ENCODE measurements at places on chromosomes 3 and 15.

DNA sequence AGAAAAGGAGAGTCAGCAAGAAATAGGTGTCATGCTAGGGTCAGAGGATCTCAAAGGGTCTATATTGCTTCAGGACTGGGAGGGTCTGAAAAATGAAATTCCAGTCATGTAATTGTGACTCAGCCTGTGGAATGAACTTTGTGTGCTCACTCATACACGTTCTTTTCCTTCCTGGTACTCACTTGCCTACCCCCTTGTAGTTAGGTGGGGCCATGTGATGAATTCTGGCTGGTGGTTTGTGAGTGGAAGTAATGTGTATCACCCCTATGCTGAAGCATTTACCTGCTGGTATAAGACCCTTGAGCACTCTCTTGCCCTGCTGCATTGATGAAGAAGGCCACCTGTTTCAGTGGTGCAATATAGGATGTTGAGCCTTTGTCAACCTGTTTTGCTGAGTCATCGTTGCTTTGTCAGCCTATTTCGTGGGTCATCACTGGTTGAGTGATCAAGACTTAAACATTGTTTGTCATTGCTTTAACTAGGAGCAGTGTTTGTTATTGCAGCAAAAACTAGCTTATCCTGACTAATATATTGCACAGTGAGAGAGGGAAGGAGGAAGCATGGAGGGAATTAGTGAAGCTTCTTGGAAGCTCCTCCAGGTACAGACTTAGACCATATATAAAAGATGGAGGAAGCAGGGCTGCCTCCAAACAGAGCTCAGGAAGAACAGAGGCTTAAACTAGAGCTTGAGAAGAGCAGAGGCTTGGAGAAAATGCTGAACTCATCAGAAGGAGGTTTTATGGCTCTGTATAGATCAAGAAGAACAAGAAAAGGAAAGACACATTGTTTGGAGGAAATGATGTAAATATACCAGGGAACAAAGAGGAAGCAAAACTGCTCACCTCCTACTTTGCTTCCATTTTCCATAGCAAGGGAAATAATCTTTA is 28.9 kb downstream of the TLNRD1 start:
- no peak for DNase-seq

GRCh38 chr3:37864904-37865303 is 3.2 kb downstream of the CTDSPL start:
- DNase-seq, result no peak

- no peak for DNase-seq
Observed at GRCh38 chr3:74904646-74905045, 290.2 kb upstream of the CNTN3 start.

- no peak for DNase-seq
Observed at GRCh38 chr3:70488131-70488530, 175.7 kb upstream of the MDFIC2 start.

- DNase-seq, result no peak
Observed at GRCh38 chr3:150494411-150494977, 51.8 kb downstream of the SERP1 start.

GRCh38 chr3:149393345-149394160 is 16.1 kb upstream of the TM4SF1 start:
- peak; percentile 60 for DNase-seq

- DNase-seq, result no peak
Observed at GRCh38 chr3:11906407-11906806, 59.7 kb upstream of the TAMM41 start.

- no peak for DNase-seq
Observed at GRCh38 chr15:44711743-44712345, 527 bp downstream of the B2M start.

DNA sequence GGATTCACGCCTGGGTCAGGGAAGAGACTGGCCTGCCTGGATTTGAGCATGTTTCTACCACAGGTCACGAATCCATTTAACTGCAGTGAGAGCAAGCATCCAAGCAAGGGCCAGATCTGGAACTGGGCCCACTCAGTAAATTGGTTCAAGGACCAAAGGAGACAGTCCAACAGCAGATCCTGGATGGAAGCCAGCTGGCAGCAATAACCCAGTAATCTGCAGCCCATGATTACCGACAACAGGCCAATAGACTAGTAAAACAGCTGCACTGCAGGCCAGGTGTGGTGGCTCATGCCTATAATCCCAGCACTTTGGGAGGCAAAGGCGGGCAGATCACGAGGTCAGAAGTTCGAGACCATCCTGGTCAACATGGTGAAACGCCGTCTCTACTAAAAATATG is 11.8 kb downstream of the SAMD7 start:
- no peak for DNase-seq

DNA sequence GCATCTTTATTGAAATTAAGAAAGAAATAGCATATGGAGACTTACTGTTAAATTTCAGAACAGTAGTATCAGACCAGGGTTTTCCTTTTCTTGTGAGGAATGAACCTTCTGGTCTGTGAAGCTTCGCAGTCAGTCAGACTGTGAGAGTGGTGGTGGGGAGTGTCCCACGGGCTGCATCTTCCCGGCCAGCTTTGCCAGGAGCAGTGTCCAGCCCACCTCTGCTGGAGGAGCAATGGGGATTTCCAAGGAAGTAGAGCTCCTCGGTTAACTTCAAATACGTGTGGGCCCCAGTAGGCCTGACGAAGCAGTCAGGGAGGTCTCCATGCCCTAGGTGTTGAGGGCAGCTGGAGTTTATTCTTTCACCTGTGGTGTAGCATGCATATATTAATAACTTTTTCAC is 40.9 kb upstream of the FBXL22 start:
- no peak for DNase-seq

- peak; percentile 61 for DNase-seq
Observed at GRCh38 chr3:124761250-124761796, 31.1 kb downstream of the UMPS start.

DNA sequence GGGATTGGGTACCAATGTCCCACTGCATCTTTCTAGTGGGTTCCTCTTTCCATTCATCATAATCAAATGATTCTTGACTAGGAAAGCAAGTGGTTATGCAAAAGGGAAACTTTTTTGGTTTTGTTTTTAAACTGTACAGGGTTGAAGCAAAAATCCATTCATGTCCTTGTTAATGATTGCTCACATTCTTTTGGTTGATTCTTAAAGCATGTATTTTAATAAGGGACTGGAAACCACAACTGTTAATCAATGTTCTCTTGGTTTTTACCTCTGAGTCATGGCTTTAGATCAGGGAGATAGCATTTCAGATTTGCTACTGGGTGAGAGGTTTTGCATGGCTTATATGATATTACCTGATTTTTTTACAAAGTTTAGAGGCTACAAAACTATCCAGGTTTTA is 371.7 kb upstream of the RGMA start:
- DNase-seq, result no peak

GRCh38 chr15:38587214-38587613 is 22.6 kb upstream of the RASGRP1 start:
- no peak for DNase-seq

GRCh38 chr3:16182612-16183011 is 8.1 kb downstream of the GALNT15 start:
- DNase-seq, result no peak

- no peak for DNase-seq
Observed at GRCh38 chr15:101272584-101272983, 4.7 kb downstream of the SELENOS start.

DNA sequence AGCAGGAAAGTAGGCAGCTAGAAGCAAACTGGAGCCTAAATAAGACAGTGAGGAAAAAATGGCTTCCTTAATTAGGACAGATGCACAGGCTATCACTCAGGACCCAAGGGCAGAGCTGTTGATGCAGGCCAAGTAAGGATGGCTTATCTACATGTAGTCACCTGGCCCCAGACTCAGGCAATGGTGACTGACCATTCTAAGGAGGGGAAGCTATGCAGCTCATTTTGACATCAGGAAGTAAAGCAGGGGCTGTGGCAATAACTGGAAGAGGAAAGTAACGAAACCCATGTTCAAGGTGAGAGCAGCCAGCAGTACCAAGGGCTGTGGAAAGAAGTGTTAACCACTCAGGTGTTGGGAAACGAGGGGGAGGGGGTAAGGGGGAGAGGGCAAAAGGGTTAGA is 16.2 kb downstream of the ACAD11 start:
- DNase-seq, result no peak

GRCh38 chr3:9784965-9785364 is 7.3 kb downstream of the TADA3 start:
- DNase-seq, result no peak

DNA sequence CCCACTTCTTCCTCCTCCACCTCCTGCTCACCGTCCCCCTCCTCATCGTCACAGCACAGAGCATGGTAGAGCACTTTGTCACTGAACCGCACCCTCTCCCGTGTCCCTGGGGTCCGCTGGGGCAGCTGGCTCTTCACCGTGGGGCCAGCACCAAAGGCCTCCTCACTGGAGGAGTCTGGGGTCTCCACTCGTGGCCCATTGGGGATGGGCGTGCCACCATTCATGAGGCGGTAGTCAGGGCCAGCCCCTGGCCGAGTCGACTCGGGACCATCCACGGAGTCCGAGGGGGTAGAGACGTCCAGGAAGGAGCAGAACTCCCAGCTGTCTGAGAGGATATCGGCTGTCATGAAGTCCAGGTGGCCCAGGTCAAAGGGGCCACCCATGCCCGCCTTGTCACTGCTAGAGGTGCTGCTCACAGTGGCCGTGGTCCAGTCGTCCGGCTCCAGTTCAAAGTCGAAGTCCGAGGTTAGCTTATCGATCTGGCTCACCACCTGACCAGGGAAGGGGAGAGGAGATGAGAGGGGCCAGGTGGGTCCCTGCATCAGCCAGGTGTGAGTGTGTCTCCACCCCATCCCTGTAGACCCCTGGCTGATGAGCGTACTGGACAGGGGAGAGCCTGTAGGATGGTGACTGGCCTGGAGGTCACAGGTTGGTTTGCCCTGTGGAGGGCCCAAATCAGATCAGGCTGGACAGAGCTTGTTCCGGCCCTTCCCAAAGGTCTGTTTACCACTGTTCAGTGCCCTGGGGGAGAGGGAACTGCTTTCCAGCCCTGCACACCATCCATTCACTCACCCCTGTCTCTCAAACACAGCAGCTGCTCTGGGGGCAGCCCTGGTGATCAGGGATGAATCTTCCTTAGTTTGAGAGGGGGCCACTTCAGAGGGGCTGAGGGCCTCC is 12.8 kb downstream of the INSYN1 start:
- no peak for DNase-seq

DNA sequence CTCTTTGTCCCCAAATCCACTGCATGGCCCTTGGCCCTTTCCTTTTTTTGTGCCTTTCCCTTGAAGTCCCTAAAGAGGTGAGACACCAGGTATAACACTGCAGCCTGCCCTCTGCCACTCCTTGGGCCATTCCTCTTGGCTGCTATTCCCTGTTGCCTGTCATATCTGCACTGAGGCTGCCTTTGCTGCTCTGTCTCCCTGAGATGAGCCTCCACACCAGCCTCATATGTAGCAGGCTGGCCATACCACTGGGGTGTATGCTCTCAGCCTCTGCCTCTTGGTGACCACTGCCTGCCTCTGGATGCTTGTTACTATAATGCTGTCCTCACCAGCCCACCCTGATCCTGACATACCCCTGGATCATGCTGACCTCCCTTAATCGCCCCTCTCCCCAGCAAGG is 252.0 kb downstream of the CLSTN2 start:
- no peak for DNase-seq

DNA sequence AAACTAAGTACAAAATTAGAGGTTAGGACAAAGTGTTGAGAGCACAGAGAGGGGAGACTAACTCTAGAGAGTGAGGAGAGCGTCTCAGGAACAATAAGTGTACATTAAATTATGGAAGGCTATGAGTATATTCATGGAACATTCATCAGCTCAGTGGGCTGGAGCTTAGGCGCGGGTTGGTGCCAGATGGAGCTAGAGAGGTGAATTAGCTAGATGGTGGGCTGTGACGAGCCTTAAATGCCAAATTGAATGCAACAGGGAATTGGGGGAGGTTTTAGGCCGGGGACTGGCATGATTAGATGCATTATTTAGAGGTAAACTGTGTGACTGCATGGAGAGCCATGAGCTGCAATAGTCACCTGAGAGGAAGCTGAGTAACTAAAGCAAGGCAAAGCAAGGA is 97.1 kb downstream of the TMEM108 start:
- DNase-seq, result no peak

- no peak for DNase-seq
Observed at GRCh38 chr3:154430014-154430413, at the start of gene GPR149. Gene GPR149 (minus strand): TSS chr3:154430190. CDS start chr3:154429615, 575 bp downstream.

DNA sequence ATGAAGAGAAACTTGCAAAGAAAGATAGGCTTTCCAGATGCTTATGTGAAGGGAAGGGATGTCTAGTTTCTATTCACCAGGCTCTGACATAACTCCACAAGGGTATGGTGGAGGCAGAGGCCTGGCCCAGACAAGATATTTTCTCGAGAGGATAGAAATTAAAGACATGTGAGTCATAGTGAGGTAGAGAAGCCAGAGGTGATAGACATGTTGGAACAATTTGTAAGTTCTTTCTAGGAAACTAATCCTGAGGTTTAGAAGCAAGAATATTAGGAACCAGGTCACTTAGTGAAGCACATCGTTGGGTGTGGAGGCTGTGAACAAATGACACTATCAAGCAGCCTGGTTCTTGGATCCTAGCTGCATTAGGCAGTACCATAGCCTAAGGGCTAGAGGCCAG is 176.9 kb downstream of the BBX start:
- DNase-seq, result no peak

- DNase-seq, result peak; percentile 5
Observed at GRCh38 chr15:51313074-51313393, 25.4 kb downstream of the CYP19A1 start.

GRCh38 chr3:153354641-153355040 is 192.6 kb downstream of the RAP2B start:
- no peak for DNase-seq

GRCh38 chr3:32372213-32372490 is 19.5 kb upstream of the CMTM7 start:
- DNase-seq, result no peak

DNA sequence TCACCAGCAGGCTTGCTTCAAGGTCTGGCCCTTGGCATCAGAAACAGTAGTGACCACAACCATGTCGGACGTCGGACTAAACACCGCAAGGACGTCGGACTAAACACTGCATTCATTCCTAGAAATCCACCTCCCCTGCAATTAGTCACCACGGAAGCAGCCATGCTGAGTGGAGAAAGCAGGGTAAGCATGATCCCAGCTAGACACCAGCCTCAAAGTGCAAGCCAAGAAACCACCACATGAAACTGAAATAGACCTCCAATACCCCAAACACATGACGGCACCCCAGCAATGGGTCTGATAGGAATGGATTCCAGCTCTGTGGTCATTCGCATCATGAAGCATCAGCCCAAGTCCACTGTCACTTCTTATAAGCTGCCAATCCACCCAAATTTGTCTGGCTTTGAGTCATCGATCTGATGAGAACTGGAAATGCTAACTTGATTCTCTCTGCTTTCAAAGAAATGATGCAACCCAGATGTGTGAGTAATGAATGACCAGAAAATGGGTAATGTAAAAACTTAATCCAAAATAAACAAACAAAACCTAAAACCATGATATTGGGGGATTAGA is 348.3 kb upstream of the TMCO5A start:
- DNase-seq, result peak; percentile 77

Data from HS-5 (cell line).